ENCODE measurements at places on chromosomes 1 and 21. TPM values are rescaled to one million over a fixed set of nuclear protein-coding genes. Genes with fewer than 3 reads are reported as not detected.

MORC3 gene
- total RNA-seq: 23.5 TPM

PTPN22 gene
- 66.2 TPM for total RNA-seq

APOBEC4 gene
- not detected for total RNA-seq

RNU1-2 gene
- 3,041 TPM for total RNA-seq

CFH gene
- total RNA-seq: 0.42 TPM

PRDM16 gene
- not detected for total RNA-seq

S100A3 gene
- total RNA-seq: not detected

KCNJ9 gene
- total RNA-seq: not detected

DNA sequence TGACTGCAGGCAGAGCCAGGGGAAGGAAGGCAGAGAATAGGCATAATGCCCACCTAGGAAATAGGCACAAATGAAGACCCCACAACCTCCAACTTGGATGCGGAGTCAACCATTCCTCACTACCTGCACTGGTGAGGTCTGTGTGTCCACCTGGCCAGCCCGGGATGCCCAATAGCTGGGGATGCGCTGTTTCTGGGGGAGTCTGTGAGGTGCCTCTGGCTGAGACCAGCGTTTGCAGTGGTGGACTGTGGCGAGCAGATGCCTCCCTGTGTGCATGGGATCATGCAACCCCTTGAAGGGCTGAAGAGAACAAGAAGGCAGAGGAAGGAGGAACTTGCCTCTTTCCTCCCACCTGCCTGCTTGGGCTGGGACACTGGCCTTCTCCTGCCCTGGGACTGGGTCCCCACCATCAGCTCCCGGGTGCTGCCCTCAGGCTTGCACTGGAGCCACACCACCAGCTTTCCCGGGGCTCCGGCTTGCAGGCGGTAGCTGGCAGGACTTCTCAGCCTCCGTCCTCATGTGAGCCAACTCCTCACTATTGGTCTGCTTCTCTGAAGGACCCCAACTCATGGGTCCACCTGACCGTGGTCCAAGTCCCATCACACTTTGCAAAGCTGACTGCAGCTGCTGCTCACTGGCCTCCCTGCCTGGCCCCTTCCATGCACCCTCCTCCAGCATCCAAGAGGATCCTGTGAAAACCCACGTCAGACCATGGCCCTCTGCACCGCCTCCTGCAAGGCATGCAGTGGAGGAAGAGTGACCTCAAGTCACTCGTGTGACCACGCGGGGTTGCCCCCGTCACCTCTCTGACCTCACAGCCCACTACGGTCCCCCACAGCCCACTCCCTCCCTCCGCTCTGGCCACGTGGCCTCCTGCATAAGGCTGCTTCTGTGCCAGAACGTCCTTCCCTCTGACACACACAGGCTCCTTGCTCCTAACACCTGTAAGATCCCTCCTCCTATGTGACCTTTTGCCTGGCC is 2.7 kb upstream of the PDE9A start:
- no peak for DNase-seq

- no peak for DNase-seq
Observed at GRCh38 chr1:204134103-204134502, 17.7 kb downstream of the ETNK2 start.

DNA sequence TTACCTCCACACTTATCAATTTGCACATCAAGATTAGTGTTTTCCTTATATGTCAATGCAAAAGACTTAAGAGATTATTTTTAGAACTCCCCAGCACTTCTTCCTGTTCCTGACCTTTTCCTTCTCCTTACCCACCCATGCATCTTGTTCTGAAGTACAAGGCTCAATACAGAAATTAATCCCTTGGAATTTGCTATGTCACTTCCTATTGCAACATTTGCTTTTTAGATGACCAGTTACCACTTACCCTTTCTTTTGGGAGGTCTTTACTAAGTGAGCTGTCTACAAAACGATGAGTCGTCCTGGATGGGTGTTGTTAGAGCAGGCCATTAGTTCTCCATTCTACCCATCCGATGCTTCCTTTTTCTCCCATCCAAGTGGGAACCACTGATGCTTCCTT is 221.2 kb downstream of the FMN2 start:
- DNase-seq: no peak

DNA sequence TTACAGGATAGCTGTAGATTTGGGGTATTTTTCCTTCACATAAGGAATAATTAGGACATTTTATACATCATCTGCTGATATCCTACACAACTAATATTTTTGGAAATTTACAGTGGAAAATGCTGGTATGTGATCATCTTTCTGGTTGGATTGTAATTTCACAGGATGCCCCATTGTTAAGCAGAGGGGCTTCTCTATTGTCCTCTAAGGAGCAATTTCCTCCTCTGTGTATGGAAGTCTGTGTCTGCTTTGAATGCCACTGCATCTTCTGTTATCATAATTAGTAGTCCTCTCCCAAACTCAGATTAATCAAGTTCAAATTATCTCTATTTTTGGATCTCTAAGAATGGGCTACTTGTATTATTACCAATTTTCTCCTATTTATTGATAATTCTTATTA is 988.1 kb upstream of the B3GALT2 start:
- DNase-seq: no peak

DNA sequence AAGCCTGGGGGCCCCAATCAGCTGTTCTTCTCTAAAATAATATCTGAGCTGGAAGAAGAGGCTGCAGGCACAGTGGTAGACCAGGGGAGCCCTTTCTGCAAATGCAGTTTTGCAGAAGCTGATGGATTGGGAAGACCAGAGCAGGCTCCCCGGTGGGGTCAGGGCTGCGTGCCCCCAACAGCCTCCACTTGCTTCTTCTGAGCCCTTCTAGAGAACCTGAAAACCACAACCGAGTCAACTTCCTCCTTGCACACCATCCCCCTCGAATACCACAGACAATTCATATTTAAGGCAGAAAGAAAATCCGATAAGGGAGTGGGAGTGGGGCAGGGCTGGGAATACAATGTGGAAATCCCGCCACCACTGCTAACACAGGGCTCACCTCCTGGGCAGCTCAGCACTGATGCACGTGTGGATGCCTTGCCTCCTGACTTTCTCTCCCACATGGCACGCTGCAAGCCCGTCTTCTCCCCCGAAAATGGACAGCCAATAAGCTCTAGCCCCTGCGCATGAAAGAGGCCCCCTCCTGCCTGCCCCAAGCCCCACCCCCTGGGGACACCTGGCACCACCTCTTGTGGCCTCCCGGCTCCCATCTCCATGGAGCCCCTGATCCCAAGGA is 25.4 kb upstream of the ALDH4A1 start:
- DNase-seq: peak; percentile 44

GRCh38 chr1:53334781-53335180 is 6.9 kb upstream of the LRP8 start:
- DNase-seq: no peak

DNA sequence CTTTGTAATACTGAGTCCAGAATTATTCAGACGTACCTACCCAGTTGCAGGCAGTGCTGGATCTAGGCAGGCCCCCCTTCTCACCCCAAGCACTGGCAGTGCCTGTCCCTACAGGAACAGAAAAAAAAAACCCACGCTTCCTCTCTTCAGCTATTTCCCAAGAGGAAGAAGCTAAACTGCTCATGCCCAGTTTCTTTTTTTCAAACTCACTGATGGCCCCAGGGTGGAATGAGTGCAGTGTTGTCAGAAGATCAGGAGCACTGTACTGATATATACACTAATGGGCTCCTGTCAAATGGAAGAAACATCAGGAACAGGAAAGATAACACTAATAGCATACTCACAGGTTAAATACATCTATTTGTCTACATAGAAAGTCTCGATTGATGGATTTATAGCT is 28.2 kb upstream of the DOCK7 start:
- no peak for DNase-seq

DNA sequence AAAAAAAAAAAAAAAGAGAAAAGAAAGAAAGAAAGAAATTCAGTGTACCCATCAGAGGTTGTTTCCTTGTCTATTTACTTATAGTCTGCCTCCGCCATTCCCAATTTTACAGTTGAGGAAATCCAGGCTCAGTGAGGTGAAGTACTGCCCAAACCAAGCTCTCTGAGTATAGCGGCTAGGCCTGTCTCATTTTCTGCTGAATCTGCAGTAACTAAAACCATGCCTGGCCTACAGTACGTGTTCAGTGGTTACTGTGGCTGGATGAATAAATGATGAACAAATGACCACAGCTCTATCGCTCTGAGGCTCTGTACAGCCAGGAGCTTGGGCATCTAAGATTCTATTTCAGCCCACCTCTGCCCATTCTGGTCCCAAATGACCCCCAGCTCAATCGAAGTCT is 24.3 kb downstream of the RAP1GAP start:
- DNase-seq: no peak

DNA sequence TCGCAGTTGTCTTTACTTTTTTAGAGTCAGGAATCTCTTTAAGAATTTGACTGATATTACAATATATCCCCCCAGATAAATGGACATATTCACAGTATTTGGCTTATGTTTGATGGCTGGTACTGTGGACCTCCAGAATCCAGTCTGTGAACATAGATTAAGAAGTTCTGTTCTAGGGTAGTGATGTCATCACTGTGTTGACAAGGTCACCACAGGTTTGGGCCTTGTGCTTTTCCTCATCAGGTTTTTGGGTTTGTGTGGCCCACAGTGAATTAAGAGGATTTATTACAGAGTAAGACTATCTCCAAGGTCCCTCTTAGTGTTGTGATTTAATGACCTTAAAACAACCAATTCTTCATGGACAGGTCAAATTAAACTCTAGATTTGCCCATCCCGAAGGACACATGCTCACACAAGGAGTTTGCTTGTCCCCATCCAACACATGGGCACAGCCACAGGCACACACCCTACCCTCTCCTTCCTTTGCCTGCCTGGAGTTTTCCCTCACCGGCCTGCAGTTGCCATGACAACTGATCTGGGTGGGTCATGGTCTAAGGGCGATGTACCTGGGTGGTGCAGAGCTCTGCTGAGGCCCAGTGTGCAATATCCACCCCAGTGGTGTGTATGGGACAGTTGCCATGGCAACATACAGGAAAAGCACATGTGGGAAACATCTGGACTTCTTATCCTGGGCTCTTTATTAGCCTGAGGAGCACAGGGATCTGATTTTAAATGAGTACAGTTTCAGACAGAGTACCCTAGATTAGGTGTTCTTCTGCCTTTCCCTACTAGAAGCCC is 98.6 kb downstream of the NAV1 start:
- DNase-seq: no peak

GRCh38 chr1:7539769-7540175 is 231.3 kb upstream of the VAMP3 start:
- no peak for DNase-seq

- DNase-seq: no peak
Observed at GRCh38 chr1:116560704-116561490, 9.9 kb downstream of the CD58 start.

DNA sequence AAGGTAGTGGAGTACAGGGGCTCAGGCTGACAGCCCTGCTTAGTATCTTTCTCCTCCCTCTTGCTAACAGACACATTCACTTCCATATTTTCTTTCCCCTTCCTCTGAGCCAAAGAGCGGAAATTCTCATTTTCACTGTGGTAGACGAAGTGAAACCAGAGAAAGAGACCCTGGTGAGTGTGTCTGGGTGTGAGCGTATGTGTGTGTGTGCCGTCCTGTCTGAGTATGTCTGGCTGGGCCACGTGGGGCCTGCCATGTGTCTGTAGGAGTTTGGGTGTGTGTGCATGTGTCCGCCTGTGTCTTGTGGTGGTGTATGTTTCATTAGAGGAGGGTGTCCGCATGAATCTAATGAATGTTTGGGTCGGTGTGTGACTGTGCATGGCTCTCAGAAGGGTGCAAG is 1.7 kb downstream of the COL8A2 start:
- no peak for DNase-seq

- no peak for DNase-seq
Observed at GRCh38 chr1:178461104-178461503, 35.7 kb downstream of the CLEC20A start.
